ENCODE measurements at places on chromosomes 6 and 20. TPM values are rescaled to one million over a fixed set of nuclear protein-coding genes. Genes with fewer than 3 reads are reported as not detected.

Gene FAM229B
- 5.9 TPM for total RNA-seq

Gene NRSN2
- 57.5 TPM for total RNA-seq

Gene PSMB9
- total RNA-seq, result 2.9 TPM

Gene WFDC12
- total RNA-seq, result not detected

Gene SAPCD1
- not detected for total RNA-seq

Gene MAS1
- not detected for total RNA-seq

Gene RAMACL
- 6.2 TPM for total RNA-seq

Data from vein endothelial cell (primary cell).